ENCODE measurements at places on chromosomes 3 and 15.

- no peak for DNase-seq
Observed at GRCh38 chr3:125310623-125311081, 64.5 kb downstream of the ZNF148 start.

- DNase-seq = peak; percentile 79
Observed at GRCh38 chr3:148866261-148866660, 1.2 kb downstream of the CPA3 start.

- DNase-seq = peak; percentile 5
Observed at GRCh38 chr3:171225708-171226107, 199.2 kb upstream of the SLC2A2 start.

DNA sequence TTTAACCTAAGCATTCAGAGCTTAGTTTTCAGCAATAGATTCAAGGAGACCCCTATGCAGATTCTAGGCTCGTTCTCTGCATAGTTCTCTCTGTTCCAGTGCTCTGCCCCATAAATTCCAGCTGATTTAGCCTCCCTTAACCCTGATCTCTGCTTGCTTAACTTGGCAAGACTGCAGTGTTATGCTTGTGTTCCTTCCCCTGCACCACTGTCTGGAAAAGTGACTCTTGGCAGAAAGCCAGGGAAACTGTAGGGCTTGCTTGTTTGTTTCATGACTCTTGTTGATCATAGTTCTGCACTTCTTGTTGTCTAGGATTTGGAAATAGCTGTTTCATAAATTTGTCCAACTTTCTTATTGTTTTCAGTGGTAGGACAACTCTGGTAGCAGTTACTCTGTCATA, 40.1 kb downstream of the ANAPC13 start:
- peak; percentile 69 for DNase-seq

DNA sequence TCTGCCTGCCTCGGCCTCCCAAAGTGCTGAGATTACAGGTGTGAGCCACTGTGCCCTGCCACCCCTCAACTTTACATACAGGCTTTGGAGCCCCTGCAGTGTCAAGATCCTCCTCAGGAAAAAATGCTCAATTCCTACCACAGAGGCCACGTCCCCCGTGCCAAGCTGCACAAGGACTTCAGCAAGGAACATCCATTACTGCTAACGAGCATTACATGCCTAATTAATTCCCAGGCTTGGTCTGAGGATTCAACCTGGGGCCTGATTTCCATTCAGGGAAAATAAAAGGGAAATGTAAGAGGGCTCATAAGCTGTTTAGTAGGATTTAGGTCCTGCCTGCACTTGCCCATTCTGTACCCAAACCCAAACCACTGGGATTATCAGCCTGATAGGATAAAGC, 161.4 kb downstream of the RAB11A start:
- no peak for DNase-seq

GRCh38 chr3:103127737-103128136, 692.9 kb downstream of the ZPLD1 start:
- DNase-seq = peak; percentile 5

- DNase-seq = no peak
Observed at GRCh38 chr15:79615754-79616153, 183.6 kb downstream of the MINAR1 start.

DNA sequence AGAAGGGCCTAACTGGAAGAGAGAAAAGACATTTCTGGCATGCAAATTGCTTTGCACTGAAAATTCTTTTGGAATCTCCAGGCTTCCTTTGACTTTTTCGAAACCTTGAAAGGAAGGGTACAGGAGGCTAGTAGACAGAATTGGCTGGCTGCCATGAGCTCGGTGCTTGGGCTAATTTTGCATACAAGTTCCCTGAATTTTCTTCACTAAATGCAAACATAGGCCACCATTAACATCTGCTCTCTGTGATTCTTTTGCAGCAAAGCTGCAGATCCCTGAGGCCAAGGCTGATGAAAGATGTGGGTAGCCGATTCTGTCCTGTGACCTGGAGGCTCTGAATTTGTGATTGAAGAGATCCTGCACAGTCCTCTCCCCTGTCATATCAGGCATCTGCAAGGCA, 247.8 kb upstream of the MCTP2 start:
- DNase-seq = peak; percentile 4

GRCh38 chr3:12527757-12528143, 17.5 kb downstream of the MKRN2OS start:
- peak; percentile 1 for DNase-seq

GRCh38 chr3:50275141-50275995, 3.5 kb upstream of the LSMEM2 start:
- no peak for DNase-seq

DNA sequence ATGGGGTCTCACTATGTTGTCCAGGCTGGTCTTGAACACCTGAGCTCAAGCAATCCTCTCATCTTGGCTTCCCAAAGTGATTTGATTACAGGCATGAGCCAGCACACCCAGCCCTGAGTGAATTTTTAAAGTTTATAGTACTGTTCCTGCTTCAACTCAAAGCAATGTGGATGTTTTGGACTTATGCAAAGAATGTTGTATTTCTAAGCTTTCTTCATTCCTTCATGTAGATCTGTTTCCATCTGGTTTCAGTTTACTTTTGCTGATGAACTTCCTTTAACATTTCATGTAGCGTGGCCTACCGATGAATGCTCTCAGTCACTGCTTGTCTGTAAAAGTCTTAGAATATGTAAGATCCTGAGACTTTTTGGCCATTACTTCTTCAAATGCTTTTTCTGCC, 23.2 kb downstream of the NRG4 start:
- DNase-seq = peak; percentile 33

DNA sequence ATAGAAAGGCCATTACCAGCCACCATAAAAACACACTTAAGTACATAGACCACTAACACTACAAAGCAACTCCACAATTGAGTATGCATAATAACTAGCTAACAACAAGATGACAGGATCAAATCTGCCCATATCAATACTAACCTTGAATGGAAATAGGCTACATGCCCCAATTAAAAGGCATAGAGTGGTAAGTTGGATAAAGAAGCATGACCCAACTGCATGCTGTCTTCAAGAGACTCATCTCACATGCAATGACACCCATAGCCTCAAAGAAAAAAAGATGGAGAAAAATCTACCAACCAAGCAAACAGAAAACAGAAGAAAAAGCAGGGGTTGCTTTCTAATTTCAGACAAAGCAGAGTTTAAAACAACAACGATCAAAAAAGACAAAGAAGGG, 218.7 kb downstream of the ISL2 start:
- DNase-seq = no peak

DNA sequence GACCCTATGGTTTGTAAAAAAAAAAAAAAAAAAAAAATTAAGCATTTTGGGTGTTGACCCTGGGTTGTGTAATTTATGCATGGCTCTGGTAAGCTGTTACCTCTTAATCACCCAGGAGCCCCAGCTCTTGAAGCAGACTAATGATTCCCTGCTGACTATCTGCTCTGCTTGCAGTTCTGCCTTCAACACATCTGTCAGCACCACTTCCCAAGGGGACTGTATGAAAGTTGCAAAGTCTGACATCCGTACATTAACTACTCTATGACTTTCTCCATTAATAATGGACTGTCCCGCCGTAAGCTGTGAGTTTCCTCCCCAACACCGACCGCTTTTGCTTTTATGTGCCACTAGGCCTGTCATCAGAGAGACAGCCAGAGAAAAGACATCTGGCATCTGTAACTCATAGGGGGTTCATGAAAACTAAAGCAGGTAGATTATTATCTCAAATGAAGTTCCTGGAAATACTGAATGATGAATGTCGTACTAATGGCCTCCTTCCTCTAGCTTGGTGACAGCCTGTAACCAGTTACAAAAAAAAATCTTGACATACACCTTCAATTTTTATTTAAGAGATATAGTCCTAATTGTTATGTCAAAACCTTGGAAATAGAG, 271.5 kb downstream of the IL5RA start:
- DNase-seq = no peak

DNA sequence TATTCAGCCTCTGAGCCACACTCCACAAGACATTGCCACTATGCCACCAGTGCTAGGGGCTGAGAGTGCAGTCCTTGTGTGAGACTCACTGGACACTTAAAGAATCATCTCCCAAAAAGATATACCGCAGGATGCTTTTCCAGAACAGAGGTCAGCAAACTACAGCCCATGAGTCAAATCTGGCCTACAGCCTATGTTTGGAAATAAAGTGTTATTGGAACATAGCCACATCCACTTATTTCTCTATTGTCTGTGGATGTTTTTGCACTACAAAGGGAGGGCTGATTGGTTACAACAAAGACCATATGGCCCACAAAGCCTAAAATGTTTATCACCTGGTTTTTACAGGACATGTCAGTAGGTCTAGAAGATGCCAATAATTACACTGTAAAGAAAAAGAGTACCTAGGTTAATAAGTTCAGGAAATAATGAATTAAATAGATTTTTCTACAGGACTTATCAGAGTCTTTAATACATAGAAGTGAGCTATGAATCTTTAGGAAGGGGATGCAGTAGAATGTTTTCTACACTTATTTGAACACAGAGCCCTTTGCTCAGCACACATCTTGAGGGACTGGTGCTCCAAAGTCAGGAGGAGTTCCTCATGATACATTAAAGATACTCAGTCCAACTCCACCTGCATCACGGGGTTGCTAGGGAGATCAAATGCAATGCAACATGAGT, 26.3 kb downstream of the SRGAP3 start:
- no peak for DNase-seq

- DNase-seq = no peak
Observed at GRCh38 chr3:113173102-113173501, 38.3 kb upstream of the BOC start.

DNA sequence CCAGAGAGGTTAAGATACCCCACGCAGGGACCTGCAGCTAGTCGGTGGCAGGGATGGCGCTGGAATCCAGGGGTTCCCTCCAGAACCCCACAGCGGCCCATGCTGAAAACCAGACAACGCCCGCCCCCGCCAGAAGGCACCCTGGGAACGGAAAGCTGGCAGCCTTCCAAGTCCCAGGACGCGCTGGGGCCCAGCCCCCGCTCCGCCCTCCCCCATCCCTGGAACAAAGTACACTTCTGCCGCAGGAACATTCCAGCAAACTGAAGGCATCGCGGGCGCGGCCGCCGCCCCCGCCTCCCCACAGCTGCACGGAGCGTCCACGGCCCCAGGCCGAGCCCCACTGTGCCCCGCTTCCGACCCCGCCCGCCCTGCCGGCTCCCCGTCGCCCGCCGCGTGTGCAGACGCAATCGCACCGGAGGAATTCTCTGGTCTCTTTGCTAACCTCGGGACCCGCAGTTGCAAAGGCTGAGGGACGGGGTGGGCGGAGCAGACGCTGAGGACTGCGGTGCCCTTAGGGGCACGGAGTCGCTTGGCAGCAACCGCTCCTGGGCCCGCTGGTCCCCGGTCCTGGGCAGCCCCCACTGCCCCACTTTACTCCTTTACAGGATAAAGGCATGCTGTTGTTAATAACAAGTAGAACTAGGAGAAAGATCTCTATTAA, 44.8 kb upstream of the RNU6-1 start:
- peak; percentile 62 for DNase-seq

DNA sequence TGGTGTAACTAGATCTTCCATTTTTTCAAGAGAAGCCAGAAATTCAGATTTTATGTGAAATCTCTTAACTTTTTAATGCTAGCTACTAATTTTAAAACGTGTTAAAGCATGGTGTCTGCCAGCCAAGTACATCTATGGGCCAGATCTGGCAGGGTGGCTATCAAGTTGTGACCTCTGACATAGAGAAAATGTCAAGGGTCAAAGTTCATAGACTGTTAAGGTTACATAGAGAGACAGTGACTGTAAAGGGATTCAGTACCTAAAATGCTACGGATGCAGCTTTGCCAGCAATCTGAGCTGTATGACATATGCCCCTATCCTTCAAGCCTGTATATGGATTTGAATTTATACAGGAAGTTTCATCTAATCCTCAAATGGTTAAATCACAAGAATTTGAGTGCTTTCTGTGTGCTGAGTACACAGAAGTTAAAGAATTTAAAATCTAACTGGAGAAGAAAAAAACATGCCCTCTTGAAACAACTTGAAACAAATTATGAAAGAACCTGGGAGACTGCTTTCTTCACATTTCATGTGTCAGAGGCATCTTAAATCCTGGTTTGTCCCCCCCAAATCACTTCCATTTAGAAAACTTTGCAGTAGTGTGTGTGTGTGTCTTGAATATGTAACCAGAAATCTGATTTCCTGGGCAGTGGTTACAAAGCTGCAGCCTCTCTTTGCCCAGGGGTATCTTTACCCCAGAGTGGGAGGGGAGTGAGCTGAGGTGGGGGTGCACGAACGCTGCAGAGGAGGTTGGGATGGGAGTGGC, 895 bp upstream of the ARHGAP31 start:
- DNase-seq = no peak

DNA sequence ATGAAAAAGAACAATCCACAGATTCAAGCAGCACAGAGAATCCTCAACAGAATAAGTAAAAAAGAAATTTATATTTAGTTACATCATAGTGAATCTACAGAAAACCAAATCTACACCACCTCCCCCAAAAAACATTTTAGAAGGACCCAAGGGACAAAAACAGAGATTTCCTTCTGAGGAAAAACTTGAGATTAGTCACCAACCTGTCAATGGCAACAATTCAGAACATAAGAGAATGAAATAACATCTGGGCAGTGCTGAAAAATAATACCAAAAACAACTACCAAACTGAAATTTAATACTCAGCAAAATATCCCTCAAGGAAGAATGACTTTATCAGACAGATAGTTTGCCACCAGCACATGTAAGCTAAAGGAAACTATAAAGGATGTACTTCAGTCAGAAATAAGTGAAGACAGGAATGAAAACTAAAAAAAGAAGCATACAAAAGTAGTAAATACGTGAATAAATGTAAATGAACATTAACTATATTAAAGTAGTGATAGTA, 260.7 kb downstream of the ULK4 start:
- DNase-seq = peak; percentile 49

DNA sequence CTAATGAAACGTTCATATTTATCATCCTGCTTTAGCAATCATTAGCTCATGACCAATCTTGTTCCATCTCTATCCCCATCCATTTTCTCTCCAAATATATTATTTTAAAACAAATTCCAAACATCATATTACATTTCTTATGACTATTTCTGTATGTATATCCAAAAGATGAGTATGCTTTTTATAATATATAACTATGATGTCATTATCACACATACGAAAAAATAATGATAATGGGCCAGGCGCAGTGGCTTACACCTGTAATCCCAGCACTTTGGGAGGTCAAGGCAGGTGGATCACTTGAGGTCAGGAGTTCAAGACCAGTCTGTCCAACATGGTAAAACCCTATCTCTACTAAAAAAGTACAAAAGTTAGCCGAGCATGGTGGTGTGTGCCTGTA, 280.4 kb downstream of the FHIT start:
- DNase-seq = no peak

GRCh38 chr15:97745481-97746071, 214.9 kb upstream of the ARRDC4 start:
- peak; percentile 8 for DNase-seq

- DNase-seq = no peak
Observed at GRCh38 chr3:106086038-106086437, 217.2 kb upstream of the CBLB start.

Data from fibroblast of skin of back (primary cell).